ENCODE measurements at places on chromosomes 7 and 10.
A peak's percentile ranks its signal among the peaks of the same experiment; 100 is the strongest.

GRCh38 chr10:80183436-80183835 lies 21.9 kb downstream of the ANXA11 start:
- DNase-seq, result no peak

GRCh38 chr10:49634069-49634660 lies 20.3 kb downstream of the CHAT start:
- DNase-seq, result no peak

- DNase-seq, result no peak
These were observed 4.4 kb downstream of the LAMTOR4 start for GRCh38 chr7:100152937-100153666.

DNA sequence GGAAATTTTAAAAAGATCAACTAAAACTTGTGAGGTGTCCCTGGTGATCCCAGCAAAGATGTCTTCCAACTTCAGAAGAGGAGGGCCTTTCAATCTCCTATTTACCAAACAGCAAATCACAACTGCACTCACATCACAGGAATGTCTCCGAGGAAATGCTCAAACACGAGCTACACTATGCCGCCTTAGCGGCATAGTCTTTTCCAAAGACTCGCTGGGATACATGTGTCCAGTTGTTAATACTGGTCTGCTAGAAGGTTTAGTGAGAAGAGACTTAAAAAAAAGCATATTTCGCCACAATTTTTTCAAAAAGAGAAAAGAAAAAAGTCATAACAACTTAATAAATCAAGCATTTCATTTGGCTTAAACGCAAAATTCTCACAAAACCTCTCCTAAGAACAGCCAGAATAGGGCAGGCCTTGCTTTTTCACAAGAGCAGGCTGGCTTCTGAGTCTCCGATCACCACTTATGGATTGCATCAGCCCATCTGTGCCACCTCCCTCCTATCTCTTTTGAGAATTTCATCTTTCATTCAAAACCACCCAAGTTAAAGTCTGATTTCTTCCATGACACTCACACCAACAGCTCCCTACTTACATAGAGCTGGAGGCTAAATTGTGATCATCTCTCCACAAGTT lies 66.1 kb downstream of the GNA12 start:
- no peak for DNase-seq

DNA sequence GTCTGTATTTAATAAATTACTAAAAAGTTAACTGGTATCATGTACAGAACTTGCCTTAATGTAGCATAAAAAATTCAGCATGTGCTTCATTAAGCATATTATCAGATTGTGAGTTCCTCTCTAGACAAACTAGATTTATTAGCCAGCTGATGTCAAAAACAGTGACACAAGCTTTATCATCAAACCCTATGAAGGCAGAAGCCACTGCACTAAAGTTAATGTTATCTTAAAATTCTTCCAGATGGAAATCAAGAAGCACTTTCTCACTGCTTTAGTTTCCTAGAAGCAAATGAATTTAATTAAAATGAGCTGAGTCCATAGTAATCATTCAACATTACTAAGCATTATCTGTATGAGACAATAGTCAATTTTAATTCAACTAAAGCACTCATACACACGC lies 96.4 kb downstream of the ARHGAP12 start:
- DNase-seq, result no peak

- DNase-seq, result no peak
These were observed 223.1 kb upstream of the FZD1 start for GRCh38 chr7:91041141-91041540.

DNA sequence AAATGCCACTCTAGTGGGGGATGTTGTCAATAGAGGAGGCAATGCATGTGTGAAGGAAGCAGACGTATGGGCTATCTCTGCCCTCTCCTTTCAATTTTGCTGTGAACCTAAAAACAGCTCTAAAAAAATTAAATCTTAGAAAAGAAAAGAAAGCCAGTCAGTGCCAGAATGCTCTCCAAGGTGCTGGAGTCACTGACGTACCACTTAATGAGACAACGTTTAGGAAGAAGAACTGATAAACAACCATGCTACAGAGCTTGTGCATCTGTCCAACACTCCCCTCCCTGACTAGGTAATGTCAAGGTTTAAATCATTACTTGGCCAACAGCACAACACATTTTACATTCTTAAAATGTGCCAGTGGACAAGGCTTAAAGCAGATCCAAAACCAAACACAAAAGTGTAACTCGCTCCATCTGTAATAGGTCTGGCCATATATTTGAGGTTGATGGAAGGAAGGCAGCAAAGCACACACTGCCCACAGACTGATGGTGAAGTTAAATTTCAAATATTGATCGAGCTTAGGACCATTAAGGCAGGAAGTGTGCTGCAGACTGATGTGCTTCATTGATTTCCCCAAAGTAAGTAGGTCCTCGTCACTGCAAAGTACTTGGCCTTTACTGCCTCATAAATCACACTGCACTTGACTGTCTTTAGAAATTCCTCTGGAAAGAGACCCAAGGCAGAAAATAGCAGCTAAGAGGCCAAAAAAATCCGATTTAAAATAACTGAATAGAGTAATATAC lies 15.5 kb downstream of the ARMH3 start:
- no peak for DNase-seq

DNA sequence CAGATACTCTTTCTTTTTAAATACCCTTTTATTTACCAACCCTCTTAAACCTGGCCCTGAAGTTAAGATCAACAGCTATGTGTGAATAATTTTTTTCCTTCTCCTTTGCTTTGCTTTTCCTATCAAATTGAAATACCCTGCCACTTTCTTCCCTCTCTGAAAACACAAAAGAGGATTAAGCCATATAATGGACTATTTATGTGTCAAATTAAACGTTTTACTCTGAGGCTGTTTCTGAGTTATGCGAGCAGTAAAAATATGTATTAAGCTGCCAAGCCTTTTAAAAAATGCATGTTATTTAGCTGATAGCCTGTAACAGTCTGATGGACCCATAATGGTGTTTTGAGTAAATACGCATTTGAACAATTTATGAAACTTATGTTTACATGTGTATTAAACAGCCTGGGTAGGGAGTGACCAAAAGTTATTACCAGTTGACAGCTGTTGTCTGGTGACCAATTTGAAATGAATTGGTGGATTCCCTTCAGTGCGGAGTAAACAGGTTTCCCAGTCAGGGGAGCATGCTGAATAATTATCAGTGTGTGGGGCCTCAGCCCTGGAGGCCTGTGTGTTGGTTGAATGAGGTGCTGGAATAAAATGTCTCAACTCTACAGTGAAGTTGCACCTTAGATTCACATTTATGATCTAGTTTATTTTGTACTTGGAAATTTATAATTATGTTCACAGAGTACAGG lies 89.6 kb downstream of the AUTS2 start:
- no peak for DNase-seq

- DNase-seq, result peak; percentile 27
These were observed 21.1 kb downstream of the PLAU start for GRCh38 chr10:73931767-73932619.

DNA sequence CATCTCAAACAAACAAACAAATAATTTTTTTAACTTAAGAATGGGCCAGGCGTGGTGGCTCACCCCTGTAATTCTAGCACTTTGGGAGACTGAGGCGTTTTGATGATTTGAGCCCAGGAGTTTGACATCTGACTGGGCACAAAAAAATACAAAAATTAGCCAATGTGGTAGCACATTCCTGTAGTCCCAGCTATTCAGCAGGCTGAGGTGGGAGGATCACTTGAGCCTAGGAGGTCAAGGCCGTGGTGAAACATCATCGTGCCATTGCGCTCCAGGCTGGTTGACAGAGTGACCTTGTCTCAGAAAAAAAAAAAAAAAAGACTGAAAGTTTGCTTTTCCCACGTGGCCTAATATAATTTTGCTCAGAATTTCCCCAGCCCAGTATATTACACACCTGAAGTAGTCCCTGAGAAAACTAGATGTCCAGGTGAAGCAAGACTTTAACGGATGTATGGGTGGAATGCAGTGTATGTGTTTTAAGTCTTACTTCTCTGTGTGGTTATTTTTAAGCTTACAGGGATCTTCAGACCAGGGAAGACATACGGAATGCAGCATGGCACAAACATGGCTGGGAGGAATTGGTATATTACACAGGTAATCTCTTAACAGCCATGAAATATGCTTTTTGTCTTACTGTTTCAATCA lies 32.6 kb downstream of the NIPSNAP2 start:
- DNase-seq, result no peak

GRCh38 chr7:39400836-39401235 lies 165.4 kb upstream of the YAE1 start:
- no peak for DNase-seq

DNA sequence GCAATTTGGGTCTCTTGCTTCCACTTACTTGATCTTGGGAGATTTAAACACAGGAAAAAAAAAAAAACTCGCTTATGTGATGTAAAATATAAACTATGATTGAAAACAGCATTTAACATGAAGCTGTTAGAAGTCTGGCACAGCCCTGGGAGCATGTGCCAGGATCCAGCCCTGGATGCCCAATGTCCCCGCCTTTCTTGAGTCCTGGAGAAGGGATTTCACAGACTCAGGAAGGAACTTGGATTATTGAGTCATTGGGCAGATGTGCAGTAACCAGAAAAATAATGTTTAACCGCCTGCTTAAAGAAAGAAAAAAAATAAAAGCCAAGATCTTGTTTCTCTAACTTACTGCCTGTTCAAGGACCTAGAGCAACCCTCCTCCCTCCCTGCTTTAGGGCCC lies 3.7 kb upstream of the JCAD start:
- DNase-seq, result no peak

DNA sequence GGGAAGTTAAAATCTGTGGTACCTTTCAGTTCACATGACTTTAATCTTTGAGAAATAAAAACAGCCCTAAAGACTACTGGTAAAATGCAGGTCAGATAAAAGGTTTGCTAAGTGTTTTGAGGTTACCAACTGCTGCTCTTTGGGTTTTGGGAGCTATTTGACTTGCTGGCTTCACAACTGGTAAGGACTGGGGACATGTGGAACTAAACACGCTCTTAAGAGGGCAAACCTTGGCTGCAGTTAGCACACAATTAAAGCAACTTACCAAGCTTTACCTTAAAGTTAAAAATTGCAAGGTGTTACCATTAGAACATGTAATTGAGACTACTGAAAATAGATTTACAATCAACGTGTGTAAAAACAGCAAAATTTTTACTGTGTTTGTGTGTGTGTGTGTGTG lies 220.2 kb downstream of the PHF14 start:
- no peak for DNase-seq

DNA sequence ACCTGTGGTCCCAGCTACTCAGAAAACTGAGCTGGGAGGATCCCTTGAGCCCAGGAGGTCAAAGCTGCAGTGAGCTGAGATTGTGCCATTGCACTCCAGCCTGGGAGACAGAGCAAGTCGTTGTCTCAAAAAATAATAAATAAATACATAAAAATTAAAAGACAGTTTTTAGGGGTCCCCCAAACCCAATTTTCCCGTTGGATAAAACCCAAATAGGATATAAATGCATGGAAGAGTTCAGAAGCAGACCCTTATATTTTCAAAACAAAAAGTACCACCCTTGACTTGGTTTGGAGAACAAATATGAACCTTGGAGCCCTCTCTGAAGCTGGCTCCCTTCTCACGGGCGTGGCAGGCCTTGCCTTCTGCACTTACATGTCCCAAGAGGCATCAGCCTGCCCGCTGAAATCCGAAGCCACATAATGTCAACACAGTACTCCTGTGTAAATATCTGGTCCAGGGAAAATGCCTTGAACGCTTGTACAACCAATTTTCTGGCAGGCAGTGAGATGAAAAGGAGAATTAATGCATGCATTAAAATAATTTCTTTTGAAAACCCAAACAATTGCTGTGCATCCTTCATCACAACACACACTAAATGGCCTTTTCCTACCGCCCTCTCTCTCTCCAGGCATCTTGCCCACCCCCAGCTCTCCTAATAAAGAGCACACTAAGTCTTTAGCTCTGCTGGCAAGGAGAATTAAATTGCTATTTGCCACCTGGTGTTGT lies 46.4 kb upstream of the PARD3 start:
- no peak for DNase-seq

- no peak for DNase-seq
These were observed 258.1 kb upstream of the GRB10 start for GRCh38 chr7:51040787-51041186.

- peak; percentile 31 for DNase-seq
These were observed 90.1 kb downstream of the EPC1 start for GRCh38 chr10:32256613-32257437.

- no peak for DNase-seq
These were observed 28.7 kb downstream of the ZNF777 start for GRCh38 chr7:149432121-149432691.

DNA sequence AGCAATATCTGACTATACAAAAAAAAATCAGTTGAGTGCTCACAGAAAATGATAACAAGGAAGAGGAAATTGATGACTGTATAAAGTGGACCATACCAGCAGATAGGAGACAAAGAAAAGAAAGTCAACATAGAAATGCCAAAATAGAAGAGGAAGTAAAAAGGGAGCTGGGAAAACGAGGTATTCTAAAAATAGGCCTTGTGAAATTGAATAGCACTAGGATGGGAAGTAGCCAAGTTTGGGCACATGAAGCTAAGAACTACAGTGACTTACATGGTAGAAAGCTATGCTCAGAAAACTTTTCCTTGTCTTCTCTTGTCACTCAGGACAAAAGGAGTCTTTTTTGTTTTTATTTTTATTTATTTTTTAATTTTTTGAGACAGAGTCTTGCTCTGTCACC lies 76.2 kb upstream of the APBB1IP start:
- no peak for DNase-seq

GRCh38 chr10:73552819-73553715 lies 38.1 kb downstream of the USP54 start:
- DNase-seq, result no peak

DNA sequence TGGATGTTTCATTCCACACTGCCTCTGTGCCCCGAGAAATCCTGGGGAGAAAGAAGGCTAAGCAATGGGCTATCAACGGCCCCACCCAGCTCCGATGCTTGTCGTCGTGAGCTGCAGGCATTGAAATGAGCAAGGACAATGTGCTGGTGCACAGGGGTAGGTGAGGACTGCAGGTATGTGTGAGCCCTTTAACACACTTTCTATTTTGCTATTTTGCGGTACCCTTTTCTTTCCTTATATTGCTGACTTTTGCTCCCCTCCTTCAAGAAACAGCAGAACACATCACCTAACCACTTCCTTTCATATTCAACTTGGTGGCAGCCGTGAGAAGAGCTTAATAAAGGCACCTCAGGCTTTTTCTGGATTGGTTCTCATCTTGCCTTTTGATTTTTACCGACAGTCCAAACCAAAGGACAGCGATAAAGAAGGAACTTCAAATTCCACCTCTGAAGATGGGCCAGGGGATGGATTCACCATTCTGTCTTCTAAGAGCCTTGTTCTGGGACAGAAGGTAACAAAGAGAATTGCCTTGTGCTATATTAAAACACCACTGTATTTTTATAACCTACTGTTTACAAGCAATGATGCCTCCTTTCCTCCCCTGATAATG lies 39.2 kb downstream of the AIFM2 start:
- DNase-seq, result no peak
